SIG-M5 (cell line): ENCODE measurements at places on chromosomes 6 and 20.

GRCh38 chr6:150380256-150380655, 11.4 kb downstream of the IYD start:
- DNase-seq: no peak

DNA sequence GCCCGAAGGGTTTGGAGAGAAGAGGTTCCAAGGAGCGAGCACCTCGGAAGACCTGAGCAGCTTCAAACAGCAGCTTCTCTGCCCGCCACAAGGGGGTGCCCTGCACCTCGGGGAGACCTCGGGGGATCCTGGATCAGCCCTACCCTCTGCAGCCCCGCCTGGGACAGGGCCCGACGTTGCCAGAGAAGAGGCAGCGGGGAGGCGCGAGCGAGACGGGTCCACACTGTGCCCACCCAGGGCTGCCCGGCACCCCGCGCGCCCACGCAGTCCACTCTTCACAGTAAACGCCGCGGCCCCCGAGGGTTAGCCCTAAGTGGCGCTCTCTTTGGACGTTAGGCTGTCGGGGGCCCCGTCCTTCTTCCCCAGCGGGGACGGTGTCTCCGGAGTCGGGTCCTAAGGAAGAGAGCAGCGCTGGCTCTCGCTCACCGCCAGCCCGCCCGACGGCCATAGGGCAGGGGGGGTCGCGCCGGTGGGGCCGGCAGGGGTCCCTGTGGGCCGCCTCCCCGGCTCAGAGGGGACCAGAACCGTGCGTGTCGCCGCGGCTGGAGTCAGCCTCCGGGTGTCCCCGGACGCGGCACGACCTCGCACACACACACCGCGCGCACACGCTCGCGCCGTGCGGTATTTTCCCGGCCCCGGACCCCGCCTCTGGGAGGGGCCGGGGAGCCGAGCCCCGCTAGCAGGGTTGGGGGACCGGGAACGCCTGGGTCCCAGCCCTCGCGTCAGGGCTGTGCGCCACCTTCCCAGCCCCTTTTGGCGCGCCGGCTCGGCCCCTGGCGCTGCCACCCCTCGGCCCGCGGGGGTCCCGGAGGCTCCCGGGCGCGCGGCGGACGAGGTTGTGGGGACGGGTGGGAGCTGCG, 929 bp downstream of the CDH22 start:
- DNase-seq: no peak

GRCh38 chr6:2426561-2427340, 181.3 kb upstream of the GMDS start:
- DNase-seq: no peak

DNA sequence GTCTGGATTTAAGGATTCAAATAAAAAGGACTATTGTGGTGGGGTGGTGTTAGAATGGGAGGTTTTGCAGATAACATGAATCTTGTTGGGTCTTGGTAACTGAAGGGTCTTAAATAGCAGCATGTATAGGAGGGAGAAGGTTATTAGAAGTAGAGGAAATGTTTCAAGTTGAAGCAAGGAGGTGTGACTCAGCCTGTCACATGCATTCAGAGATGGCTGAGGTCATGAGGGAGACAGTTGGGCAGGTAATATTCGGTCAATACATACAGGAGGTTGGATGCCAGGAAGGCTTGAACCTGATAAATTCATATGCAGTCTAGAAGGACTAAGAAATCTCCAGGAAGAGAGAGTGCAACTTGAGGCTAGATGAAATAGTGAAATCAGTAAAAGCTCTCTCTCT, 6.1 kb downstream of the KLHL31 start:
- DNase-seq: no peak

DNA sequence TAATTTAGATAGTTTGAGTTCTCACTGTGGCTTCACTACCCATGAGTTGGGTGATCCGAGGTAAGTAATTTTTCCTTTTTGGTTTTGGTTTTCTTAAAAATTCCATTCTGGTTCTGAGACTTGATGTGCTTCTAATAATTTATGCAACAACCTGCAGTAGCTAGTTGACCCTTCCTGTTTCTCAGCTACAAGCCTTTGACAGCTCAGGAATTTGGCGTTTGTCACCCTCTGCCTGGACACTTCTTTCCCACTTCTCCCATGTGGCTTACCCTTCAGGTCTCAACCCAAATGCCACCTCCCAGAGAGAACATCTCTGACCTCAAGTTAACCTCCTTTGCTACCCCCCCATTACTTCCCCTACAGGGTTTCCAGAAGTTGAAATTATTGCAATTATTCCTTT, 49.7 kb upstream of the TSHZ2 start:
- DNase-seq: no peak

- DNase-seq: no peak
Observed at GRCh38 chr6:89260832-89261231, 43.7 kb upstream of the GABRR1 start.

DNA sequence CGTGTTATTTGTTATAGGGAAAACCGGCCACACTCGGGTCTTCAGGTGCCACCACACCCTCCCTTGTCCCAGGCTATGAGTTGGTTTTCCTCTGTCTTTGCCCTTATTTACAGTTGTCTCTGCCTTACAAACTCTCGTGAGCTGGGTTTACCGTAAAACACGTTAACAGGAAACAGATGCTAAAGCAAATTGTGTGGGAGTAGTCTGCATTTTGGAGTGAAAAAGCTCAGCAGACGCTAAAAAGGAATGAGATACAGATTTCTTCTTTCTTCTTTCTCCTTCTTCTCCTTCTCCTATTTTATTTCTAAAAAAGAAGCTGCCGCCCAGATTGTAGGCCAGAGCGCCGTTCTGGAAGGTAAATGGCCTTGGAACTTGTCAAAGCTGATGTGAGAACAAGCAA, 51.9 kb downstream of the APCDD1L start:
- DNase-seq: no peak

DNA sequence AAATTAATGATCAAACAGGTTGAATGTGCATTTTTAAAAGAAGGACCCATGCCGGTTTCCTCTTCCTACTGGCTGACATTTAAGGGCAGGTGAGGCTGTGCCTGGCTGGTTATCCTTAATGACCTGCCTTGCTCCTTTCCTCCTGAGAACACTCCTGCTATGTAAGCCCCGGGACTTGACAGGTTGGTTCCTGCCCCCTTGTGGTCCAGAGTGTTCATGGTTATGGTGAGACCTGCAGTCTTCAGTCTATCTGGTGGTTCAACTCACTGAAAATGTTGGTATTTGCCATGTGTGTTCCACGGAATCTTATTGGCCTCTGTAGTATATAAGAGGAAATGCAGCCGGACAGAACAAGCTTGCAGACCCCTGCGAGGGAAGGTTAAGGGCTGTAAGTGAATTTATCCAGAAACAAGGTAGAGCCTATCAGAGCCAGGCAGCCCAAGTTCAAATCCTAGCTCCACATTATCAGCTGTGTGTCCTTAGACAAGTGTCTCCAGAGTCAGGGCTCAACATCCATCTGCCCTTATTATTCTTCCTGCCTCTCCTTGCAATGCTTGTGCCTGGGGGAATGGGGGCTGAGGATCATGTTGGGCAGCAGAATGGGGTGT, 5.2 kb upstream of the BPIFA3 start:
- DNase-seq: no peak

GRCh38 chr6:1667012-1667804, 57.5 kb downstream of the FOXC1 start:
- DNase-seq: no peak
